Astrocyte of the hippocampus (primary cell): ENCODE measurements at places on chromosomes 5 and 9.

- no peak for DNase-seq
Observed at GRCh38 chr9:16625161-16625631, 245.3 kb downstream of the BNC2 start.

- DNase-seq: no peak
Observed at GRCh38 chr5:122656160-122656559, 118.7 kb upstream of the SNX2 start.

DNA sequence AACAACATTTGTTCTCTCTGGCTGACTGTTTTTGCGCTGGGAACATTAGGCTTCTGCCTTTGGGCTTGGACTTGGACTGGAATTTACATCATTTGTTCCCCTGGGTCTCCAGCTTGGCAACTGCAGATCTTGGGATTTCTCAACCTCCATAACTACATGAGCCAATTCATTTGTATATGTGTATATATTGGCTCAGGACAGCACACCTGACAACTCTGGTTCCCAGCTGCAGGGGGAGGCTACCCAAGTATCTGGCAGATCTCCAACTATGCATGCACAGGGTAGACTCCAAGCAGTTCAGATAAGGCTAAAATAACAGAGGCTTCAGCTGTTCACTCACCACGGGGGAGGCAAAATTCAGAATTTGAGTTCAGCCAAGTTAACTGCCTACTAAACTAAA is 31.6 kb upstream of the F2RL1 start:
- peak; percentile 93 for DNase-seq

- peak; percentile 91 for DNase-seq
Observed at GRCh38 chr5:82334856-82335255, 56.7 kb upstream of the RPS23 start.

DNA sequence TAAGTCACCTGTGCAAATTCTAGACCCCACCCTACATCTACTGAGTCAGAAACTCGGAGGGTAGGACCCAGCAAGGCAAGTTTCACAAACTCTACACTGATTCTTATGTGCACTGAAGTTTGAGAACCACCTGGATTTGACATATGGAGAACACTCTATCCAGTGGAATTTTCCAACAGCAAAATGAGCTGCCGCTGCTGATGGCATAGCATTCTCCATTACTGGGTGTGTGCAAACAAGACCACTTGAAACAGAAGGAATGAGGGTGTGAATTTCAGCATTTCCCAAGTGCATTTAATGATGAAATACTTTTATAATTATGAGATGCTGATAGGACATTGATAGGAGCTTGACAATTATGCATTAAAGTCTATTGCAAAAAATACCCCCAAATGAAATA is 229.1 kb upstream of the IL12B start:
- DNase-seq: no peak

- no peak for DNase-seq
Observed at GRCh38 chr5:74313896-74314295, 326.6 kb downstream of the ENC1 start.

GRCh38 chr9:105330201-105330600 is 85.8 kb downstream of the SLC44A1 start:
- DNase-seq: no peak

DNA sequence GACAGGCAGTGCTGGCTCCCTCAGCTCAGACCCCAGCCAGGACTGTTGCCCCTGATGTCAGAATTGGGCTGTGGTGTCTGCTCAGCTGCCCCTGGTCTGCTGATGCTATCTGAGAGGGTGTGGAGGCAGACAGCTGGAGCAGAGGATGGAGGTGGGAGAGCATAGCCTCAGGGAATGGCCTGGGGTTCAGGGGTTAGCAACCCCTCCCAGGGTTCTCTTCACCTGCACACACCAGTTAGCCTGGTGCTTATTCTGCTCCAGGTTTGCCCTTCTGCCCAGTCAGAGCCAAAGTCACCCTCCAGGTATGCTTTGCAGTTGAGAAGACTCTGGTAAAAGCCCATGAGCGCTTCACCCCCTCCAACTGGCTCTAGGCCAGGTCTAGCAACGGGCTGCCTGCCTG is 109.8 kb downstream of the SAXO1 start:
- no peak for DNase-seq

DNA sequence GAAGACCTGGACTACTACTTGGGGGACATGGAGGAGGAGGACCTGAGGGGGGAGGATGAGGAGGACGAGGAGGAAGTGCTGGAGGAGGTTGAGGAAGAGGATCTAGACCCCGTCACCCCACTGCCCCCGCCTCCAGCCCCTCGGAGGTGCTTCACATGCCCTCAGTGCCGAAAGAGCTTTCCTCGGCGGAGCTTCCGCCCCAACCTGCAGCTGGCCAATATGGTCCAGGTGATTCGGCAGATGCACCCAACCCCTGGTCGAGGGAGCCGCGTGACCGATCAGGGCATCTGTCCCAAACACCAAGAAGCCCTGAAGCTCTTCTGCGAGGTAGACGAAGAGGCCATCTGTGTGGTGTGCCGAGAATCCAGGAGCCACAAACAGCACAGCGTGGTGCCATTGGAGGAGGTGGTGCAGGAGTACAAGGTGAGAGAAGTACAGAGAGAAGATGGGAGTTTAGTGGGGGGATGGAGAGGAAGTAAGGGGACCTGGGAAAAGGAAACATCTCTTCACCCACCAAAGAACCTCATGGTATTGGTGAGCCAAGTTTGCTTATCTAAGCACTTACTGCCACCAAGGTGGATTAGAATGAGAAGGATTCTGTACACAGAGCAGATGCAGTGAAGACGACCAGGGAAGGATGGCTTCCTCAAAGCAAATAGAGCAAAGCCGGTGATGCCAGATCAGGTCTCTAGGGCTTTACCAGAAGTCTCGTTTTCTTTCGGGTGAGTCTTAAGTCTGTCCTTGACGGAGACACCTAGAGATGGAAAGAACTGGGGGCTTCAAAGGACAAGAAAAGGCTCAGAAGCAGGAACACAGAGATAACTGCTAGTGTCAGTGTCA is 1.5 kb downstream of the TRIM41 start:
- no peak for DNase-seq

- peak; percentile 51 for DNase-seq
Observed at GRCh38 chr9:129352146-129352865, 174.2 kb upstream of the IER5L start.

DNA sequence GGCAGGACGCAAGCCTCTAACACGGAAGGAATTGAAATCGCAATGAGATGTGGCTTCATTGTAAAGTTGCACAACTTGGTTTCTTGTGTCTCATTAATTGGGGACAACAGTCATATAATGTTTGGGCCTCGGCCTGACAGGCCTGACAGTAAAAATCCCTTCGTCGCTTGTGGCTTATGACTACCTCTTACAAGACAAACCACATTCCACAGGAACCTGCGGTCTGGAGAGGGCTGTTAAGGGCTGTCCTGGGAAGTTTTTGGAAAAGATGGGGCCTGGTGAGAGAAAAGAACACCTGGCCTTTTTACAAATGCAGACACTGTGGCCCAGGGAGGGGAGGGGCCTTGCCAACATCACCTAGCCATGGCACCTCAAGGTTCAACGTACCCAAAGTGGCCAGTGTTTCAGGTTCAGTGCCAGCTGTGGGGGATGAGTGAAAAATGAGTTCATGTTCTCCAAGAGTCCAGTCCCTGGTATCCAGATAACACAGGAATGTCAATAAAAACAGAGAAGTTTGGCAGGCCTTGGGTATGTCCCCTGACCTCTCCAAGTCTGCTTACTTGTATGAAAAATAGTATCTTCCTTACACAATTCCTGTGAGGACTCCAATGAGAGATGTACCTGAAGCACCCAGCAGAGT is 22.2 kb downstream of the SHB start:
- peak; percentile 82 for DNase-seq

DNA sequence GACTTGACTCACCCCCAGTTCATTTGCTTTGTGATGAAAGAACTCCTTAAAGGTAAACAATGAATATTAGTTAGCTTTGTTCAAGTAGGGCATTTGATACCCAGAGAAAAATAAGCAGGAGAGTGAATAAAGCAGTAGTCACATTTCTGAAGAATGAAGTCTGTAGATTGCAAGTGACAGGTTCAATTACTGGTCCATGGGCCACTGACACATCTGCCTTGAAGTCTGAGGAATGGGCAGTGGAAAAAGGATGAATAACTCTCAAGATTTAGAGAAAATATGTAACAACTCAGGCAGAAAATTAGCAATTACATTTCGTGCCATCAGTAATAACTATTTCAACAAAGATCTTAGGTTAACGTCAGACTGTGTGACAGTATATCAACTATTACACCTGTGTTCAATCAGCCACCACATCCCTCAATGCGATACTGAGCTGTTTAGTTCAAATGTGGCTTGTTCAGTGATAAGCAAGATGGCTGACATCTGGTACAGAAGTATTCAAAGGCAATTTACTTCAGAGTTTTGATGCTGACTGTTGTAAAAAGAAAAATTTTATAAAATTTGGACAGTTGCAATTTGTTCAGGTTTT is 1890.7 kb upstream of the NUDT12 start:
- DNase-seq: no peak

- DNase-seq: no peak
Observed at GRCh38 chr9:1732670-1733069, 282.5 kb upstream of the SMARCA2 start.

- DNase-seq: no peak
Observed at GRCh38 chr5:180121826-180122413, 50.4 kb upstream of the RNF130 start.

- no peak for DNase-seq
Observed at GRCh38 chr9:68427216-68427977, 71.0 kb downstream of the PGM5 start.

GRCh38 chr5:14257995-14258403 is 114.9 kb downstream of the TRIO start:
- no peak for DNase-seq

GRCh38 chr5:146779211-146779869 is 99.2 kb downstream of the PPP2R2B start:
- no peak for DNase-seq

GRCh38 chr5:143360755-143361154 is 42.7 kb downstream of the NR3C1 start:
- DNase-seq: no peak

DNA sequence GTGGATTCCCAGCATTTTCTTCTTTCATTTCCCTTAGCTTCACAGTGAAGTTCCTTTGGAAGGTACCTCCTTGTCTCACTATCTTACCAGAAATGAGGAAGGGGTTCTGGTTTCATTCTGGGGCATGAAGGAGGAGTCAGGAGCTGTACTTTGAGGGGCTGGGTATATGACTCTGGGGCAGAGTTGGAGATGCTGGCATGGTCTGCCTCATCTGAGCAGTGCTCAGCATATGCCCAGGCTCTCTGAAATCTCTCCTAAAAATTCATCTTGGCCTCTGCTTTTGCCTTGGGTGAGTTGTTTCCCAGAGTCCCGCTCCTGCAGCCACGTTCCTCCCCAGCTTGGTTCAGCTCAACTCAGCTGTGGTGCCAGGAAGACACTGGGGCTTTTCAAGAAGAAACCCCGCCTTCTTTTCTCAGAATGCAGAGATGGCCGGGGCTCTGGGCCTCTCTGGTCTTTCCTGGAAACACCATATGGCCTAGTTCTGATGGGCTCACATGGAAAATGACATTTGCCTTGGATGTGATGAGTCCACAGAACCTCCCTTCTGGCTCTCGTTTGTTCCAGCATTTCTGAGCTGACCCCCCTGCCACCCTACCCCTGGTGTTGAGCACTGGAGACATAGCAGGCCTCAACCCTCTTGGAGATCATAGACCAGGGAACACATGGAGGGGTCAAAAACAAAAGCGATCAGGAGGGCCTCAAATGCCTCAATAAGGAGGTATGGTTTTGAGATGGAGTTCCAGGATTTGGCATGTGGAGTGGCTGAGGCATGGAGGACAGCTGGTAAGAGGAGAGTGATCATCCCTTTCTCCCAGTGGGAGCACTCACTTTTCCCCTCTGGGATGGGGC is 12.0 kb upstream of the TGFBR1 start:
- DNase-seq: no peak

GRCh38 chr5:159207222-159207685 is 2.1 kb downstream of the RNF145 start:
- no peak for DNase-seq

DNA sequence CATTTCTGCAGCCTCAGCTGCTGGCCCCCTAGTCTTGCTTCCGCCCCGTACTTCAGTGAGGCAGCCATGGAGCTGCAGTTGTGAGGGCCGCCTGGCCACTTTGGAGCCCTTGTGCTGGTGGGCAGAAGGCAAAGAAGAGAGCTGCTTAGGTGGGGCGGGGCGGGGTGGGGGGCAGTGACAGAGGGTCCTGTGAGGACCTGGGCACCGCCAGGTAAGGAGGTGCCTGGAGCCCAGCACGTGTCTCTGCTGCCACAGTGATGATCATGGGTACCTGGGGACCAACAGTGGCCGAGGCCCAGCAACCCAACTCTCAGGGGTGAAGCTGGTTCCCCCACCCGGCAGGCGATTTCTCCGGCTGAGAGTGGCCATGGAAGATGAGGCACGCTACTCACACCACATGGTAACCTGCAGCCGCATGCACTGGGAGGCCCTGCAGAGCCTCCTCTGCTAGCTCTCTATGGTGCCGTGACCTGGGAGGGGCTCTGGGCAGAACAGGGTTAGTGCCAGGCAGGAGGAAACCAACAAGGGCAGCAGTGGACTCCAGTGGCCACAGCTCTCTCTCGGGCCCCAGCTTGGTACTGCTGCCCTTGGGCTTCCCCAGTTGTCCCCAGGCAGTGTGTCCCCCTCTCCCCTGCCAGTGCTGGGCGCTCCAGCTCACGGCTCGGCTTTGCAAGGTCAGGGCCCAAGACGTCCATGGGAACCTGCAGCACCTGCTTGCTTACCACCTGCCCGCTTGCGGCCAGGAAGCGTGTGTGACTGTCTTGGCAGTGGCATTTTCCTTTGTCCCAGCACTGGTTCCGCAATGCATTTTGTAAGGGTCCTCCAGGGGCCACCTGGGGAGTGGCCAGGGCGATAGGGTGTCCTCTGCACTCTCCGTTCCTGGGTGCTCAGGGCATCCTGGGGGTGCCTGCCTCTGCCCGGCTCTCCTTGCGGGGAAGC is 24.0 kb downstream of the NDUFS6 start:
- no peak for DNase-seq

DNA sequence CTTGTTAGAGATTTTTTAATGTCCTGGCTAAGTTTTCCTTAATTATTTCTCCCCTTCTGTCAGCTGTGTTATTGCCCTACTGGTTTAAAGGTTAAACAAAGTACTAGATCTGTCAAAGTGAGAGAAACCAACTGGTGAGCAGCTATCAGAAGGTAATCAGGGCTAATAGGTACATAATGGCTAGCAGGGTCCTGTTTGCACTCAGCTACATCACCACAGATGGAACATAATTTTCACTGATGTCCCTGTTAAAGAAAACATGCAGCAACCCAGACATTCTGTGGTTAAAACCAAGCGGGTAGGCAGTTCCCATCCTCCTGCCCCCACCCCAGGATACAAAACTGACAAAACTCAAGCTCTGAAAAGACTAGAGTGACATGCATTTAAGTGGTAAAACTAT is 473.9 kb downstream of the NR2F1-AS1 start:
- DNase-seq: no peak

- DNase-seq: peak; percentile 29
Observed at GRCh38 chr9:132412089-132412488, 2.1 kb downstream of the CFAP77 start.

- DNase-seq: no peak
Observed at GRCh38 chr9:71941998-71942567, 30.6 kb downstream of the C9orf85 start.

DNA sequence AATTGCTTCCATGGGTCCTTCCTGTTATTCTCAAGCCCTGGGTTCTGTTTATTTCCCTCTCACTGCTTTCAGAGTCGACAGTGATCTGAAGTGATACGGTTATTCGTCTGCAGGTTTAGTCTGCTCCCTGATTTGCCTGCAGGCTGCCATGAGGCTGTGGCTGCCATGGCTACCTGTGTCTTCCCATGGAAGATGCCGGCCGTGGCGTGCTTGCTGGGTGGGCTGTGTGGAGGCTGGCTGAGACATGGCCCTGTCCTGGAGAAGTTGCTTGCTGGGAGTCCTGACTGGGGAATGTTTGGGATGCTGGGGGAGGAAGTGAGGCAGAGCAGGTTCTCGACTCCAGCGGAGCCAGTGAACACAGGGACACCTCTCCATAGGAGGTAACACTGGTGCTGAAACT is 104.1 kb upstream of the TBC1D2 start:
- no peak for DNase-seq
